Progenitor cell of endocrine pancreas (in vitro differentiated cells): ENCODE measurements at places on chromosomes 12 and 14. TPM values are rescaled to one million over a fixed set of nuclear protein-coding genes. Genes with fewer than 3 reads are reported as not detected.

- no peaks in the 10 kb centered on the region for H3K27me3 ChIP-seq
- no peak overlapping the region for H3K27ac ChIP-seq
- no peak overlapping the region for H3K4me3 ChIP-seq
- DNase-seq = no peak
- H3K36me3 ChIP-seq = peaks cover 21% of the 10 kb centered on the region
- H3K4me1 ChIP-seq = no peaks in the 10 kb centered on the region
These were observed 153.0 kb downstream of the PHETA1 start for GRCh38 chr12:111215881-111216280.

- no peaks in the 10 kb centered on the region for H3K27me3 ChIP-seq
- no peak for DNase-seq
- no peaks in the 10 kb centered on the region for H3K36me3 ChIP-seq
- H3K4me1 ChIP-seq = peaks cover 1% of the 10 kb centered on the region
- H3K27ac ChIP-seq = no peak overlapping the region
These were observed 105.8 kb downstream of the KCNC2 start for GRCh38 chr12:75103822-75104221.

- H3K4me3 ChIP-seq = no peak overlapping the region
- H3K27me3 ChIP-seq = no peaks in the 10 kb centered on the region
- no peak overlapping the region for H3K27ac ChIP-seq
- no peaks in the 10 kb centered on the region for H3K36me3 ChIP-seq
- no peak for DNase-seq
These were observed 250.2 kb upstream of the RTL1 start for GRCh38 chr14:101153691-101154090.

GRCh38 chr12:128383357-128383937 is 116.5 kb downstream of the TMEM132C start:
- H3K27me3 ChIP-seq = peaks cover 76% of the 10 kb centered on the region
- no peaks in the 10 kb centered on the region for H3K4me1 ChIP-seq
- H3K36me3 ChIP-seq = no peaks in the 10 kb centered on the region
- no peak overlapping the region for H3K27ac ChIP-seq
- DNase-seq = no peak

DNA sequence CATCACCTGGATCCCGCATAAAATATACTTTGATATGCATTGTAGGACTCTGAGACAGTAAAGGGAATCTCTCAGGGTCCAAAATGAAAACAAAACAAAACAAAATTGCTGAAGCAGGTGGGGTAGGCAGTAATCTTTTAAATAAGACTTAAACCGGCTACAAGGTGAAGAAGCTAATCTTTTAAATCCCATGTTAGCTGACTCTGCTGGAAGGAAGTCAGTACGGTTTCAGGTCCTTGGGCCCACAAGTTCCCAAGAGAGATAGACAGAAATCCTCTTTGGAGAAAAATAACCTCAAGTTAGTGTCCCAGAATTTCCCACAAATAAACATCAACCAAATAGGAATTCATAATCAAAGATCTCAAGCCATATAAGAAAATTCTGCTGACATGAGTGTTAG is 5.0 kb upstream of the EPS8 start:
- peaks cover 31% of the 10 kb centered on the region for H3K27me3 ChIP-seq
- no peak overlapping the region for H3K4me3 ChIP-seq
- no peaks in the 10 kb centered on the region for H3K36me3 ChIP-seq
- no peak overlapping the region for H3K27ac ChIP-seq
- H3K4me1 ChIP-seq = peaks cover 16% of the 10 kb centered on the region
- no peak for DNase-seq

- peak overlapping the region; percentile 86 for H3K4me3 ChIP-seq
- peaks cover 68% of the 10 kb centered on the region for H3K4me1 ChIP-seq
- H3K27ac ChIP-seq = peak overlapping the region; percentile 34
- H3K36me3 ChIP-seq = no peaks in the 10 kb centered on the region
These were observed 1.0 kb upstream of the LMO3 start for GRCh38 chr12:16606991-16607390.

DNA sequence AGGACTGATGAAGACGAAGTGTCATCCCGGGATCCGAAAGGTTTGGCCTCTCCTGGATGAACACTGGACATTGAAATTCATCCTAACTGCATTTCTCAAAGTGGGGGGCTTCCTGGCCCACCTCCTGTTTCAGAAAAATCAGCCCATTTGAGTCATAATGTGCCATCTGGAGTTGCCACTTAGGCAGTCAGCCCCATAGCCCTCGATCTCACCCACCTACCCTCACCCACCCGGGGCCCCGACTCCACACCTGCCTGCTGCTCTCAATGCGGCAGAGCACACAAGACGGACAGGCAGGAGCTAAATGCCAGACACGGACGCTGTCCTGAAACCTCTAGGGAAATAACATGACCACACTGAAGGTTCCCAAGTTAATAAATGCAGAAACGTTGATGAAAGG is 12.6 kb downstream of the DLK1 start:
- H3K36me3 ChIP-seq = peaks cover 17% of the 10 kb centered on the region
- H3K27me3 ChIP-seq = no peaks in the 10 kb centered on the region
- no peak overlapping the region for H3K4me3 ChIP-seq
- DNase-seq = no peak

DNA sequence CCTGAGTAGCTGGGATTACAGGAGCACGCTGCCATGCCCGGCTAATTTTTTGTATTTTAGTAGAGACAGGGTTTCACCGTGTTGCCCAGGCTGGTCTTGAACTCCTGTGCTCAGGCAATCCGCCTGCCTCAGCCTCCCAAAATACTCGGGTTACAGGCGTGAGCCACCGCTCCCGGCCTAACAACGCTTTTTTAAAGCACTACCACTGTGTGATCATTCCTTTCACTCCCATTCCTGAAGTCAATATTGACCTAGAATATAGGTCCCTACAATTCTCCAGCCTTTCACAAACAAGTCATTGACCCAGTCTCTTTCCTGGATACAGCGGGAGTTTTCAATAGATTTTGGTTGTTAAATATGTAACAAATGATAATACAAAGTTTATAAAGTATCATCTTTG is 62.8 kb downstream of the KIF21A start:
- H3K27ac ChIP-seq = no peak overlapping the region
- H3K4me3 ChIP-seq = no peak overlapping the region
- no peaks in the 10 kb centered on the region for H3K4me1 ChIP-seq
- H3K36me3 ChIP-seq = no peaks in the 10 kb centered on the region
- H3K27me3 ChIP-seq = no peaks in the 10 kb centered on the region
- DNase-seq = no peak

DNA sequence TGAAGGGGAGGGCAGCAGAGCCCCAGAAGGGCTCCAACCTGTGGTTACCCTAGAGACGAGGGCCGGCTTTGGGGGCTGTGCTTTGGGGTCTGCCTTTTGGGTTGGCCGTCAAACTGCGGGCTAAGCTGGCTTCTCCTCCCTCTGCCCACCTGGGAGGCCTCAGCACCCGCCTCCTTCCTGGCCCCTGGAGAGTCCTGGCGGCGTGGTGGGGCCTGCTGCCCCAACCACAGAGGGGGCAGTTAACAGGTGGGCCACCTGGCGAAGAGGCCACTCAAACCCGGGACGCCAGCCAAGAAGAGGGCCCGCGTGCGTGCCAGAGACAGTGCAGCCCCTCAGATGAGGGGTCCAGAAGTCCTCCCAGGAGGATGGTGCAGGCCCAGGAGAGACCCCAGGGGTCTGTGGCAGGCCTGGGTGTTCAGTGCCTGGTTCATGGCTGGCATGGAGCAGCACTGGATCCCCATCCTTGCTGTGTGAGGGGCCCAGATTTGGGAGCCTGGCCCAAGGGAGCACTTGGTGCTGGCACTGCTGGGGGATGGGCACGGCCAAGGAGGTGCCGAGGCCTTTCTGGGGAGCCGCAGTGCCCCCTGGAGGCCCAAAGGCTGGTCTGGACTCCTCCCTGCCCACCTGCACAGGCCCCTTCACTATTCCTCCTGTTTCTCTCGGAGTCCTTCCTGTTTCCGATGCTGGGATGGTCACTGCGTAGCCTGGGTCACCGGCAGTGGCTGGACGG is 48.8 kb downstream of the LRCOL1 start:
- H3K4me1 ChIP-seq = peaks cover 9% of the 10 kb centered on the region
- peak overlapping the region; percentile 89 for H3K4me3 ChIP-seq
- H3K27me3 ChIP-seq = peaks cover 5% of the 10 kb centered on the region
- H3K36me3 ChIP-seq = peaks cover 6% of the 10 kb centered on the region
- H3K27ac ChIP-seq = peak overlapping the region; percentile 94

- H3K4me3 ChIP-seq = no peak overlapping the region
- no peaks in the 10 kb centered on the region for H3K4me1 ChIP-seq
- H3K27me3 ChIP-seq = no peaks in the 10 kb centered on the region
- no peak overlapping the region for H3K27ac ChIP-seq
- no peak for DNase-seq
- peaks cover 4% of the 10 kb centered on the region for H3K36me3 ChIP-seq
These were observed 322.9 kb downstream of the KCNH5 start for GRCh38 chr14:62722406-62722805.

GRCh38 chr12:98222135-98222534 is 293.3 kb upstream of the TMPO start:
- H3K4me3 ChIP-seq = no peak overlapping the region
- H3K4me1 ChIP-seq = peaks cover 21% of the 10 kb centered on the region
- no peak overlapping the region for H3K27ac ChIP-seq
- no peaks in the 10 kb centered on the region for H3K36me3 ChIP-seq

DNA sequence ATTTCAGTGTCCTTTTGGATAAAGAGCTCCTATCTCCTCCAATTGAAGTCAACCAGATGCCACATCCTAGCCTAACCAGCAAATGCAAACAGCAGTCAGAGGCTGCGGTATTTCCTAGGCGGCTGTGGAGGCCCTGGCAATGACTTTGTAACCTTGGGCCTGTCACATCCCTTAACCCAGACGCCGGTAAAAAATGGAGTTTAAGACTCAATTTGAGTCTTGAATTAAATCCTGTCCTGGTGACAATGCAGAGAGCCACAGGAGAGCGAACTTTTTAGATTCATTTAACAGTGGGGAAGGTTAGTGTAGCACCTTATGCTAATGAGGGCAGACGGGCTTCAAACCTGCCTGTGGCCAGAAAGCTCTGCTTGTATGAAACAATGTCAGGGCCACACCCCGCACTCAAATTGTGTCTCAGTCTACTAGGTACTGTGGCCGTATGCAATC is 1.3 kb downstream of the C12orf75 start:
- no peaks in the 10 kb centered on the region for H3K27me3 ChIP-seq
- no peak for DNase-seq
- peak overlapping the region; percentile 90 for H3K27ac ChIP-seq
- peak overlapping the region; percentile 85 for H3K4me3 ChIP-seq
- H3K4me1 ChIP-seq = peaks cover 52% of the 10 kb centered on the region
- peaks cover 9% of the 10 kb centered on the region for H3K36me3 ChIP-seq

DNA sequence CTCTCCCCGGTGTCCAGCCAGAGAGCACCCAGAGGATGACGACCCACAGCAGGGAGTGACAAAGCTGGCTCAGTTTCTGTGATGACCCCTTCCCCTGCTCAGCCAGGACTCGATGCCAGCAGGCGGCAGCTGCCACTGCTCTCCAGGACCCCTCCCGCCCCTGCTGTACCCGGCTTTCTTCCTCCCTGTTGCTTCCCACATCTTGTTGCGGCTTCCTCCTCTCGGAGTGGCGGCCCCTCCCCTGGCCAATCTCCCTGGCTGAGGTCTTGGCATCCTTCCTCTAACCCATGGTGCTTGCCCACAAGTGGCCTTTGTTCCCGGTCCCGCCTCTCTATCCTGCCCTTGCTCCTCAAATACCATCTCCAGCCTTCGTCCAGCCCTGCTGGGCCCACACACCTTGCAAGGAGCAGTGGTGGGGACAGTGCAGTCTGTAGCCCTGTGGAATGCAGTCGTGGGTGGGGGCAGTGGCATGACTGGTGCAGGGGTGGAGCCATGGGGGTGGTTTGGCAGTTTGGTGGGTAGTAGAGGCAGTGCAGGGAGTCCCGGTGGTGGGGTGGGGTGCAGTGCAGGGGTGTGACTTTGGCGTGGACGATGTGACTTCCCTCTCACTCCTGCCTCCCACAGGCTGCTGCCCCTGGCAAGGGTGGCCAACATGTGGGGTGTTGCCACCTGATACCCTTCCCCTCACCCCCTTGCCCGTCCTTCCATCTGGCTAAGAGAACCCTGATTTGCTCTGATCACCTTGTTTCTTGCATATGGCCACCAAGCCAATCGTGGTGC is 16.3 kb upstream of the BEGAIN start:
- no peak for DNase-seq
- H3K27me3 ChIP-seq = peaks cover 42% of the 10 kb centered on the region
- H3K4me3 ChIP-seq = no peak overlapping the region

- peaks cover 30% of the 10 kb centered on the region for H3K36me3 ChIP-seq
- no peak for DNase-seq
- no peaks in the 10 kb centered on the region for H3K4me1 ChIP-seq
- no peak overlapping the region for H3K27ac ChIP-seq
- no peak overlapping the region for H3K4me3 ChIP-seq
These were observed 49.2 kb upstream of the PRPF39 start for GRCh38 chr14:45034730-45035129.

GRCh38 chr14:31059152-31059924 is 33.2 kb upstream of the STRN3 start:
- no peak overlapping the region for H3K4me3 ChIP-seq
- H3K4me1 ChIP-seq = peaks cover 11% of the 10 kb centered on the region
- no peaks in the 10 kb centered on the region for H3K27me3 ChIP-seq
- no peak overlapping the region for H3K27ac ChIP-seq
- DNase-seq = no peak

GRCh38 chr14:63598807-63599206 is 42.9 kb downstream of the WDR89 start:
- no peak overlapping the region for H3K27ac ChIP-seq
- no peaks in the 10 kb centered on the region for H3K4me1 ChIP-seq
- H3K27me3 ChIP-seq = no peaks in the 10 kb centered on the region
- DNase-seq = no peak
- H3K4me3 ChIP-seq = no peak overlapping the region

- H3K27me3 ChIP-seq = no peaks in the 10 kb centered on the region
- DNase-seq = no peak
- peak overlapping the region; percentile 8 for H3K4me3 ChIP-seq
- H3K27ac ChIP-seq = no peak overlapping the region
These were observed 4.5 kb downstream of the ORAI1 start for GRCh38 chr12:121630791-121631355.

DNA sequence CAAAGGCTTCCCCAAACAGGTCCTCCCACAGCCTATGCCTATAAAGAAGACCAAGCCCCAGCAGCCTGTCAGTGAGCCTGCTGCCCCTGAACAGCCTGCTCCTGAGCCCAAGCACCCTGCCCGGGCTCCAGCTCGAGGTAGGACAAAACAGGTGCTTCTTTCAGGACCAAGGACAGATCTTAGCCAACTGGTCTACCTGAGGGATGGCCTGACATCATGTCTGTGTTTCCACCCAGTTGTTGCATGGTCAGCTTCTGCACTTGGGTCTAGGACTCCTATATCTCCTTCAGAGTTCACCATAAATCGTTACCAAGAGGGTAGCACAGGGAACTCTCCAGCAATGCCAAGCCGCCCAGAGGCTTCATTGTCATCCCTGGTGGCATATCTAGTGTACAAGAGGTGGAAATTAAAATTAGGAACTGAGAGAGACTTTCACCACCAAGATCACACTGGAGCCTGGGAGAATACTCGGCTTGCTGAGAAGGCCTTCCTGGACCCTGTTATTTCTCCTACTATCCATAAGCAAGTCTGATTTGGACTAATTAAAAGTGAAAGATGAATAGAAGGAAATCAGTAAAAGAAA is 38.2 kb upstream of the OAS1 start:
- no peaks in the 10 kb centered on the region for H3K36me3 ChIP-seq
- H3K27me3 ChIP-seq = peaks cover 61% of the 10 kb centered on the region
- no peak overlapping the region for H3K4me3 ChIP-seq
- DNase-seq = peak; percentile 30
- H3K4me1 ChIP-seq = no peaks in the 10 kb centered on the region
- H3K27ac ChIP-seq = no peak overlapping the region

KCNJ8 gene
- 1.1 and 2.2 TPM in 2 replicates for total RNA-seq

GNG2 gene
- total RNA-seq = 8.8 and 9.3 TPM in 2 replicates

CHMP4A gene
- total RNA-seq = 53.7 and 54.3 TPM in 2 replicates

POLR3B gene
- total RNA-seq = 11.8 and 12.3 TPM in 2 replicates

FAM186B gene
- 0.20 and 0.24 TPM in 2 replicates for total RNA-seq

SYT1 gene
- total RNA-seq = 4.2 and 4.3 TPM in 2 replicates

KRT73 gene
- total RNA-seq = not detected in 2 replicates

ARMH4 gene
- total RNA-seq = 31.5 and 36.2 TPM in 2 replicates

CLEC9A gene
- not detected in 2 replicates for total RNA-seq
